ENCODE measurements at places on chromosomes 3 and 15.

- no peak for DNase-seq
These were observed 295.6 kb upstream of the RASGRP1 start for GRCh38 chr15:38860253-38860652.

DNA sequence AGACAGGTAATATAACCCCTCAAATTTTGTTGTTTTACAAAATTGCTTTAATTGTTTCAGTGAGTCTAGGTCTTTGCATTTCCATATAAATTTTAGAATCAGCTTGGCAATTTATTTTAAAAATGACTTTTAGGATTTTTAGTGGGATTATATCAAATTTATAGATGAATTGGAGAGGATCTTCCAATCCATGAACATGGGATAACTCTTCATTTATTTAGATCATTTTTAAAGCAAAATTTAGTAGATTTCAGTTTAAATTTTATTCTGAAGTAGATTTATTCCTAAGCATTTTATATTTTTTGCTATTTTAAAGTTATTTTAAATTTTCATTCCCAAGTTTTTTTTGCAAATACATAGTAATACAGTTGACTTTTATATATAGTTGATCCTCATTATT is 58.1 kb upstream of the THSD4 start:
- DNase-seq, result no peak

- no peak for DNase-seq
These were observed 188.7 kb upstream of the TPM1 start for GRCh38 chr15:62853841-62854225.

DNA sequence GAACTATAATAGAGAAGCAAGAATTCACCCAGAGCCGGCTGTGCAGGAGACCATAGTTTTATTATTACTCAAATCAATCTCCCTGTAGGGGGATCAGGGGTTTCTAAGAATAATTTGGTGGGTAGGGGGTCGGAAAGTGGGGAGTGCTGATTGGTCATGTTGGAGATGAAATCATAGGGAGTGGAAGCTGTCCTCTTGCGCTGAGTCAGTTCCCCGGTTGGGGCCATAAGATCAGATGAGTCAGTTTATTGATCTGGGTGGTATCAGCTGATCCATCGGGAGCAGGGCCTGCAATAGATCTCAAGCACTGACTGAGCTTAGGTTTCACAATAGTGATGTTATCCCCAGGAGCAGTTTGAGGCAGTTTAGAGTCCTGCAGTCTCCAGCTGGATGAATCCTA is 97.0 kb upstream of the SNRPN start:
- DNase-seq, result no peak

GRCh38 chr15:60272623-60273022 is 125.2 kb downstream of the ANXA2 start:
- no peak for DNase-seq

DNA sequence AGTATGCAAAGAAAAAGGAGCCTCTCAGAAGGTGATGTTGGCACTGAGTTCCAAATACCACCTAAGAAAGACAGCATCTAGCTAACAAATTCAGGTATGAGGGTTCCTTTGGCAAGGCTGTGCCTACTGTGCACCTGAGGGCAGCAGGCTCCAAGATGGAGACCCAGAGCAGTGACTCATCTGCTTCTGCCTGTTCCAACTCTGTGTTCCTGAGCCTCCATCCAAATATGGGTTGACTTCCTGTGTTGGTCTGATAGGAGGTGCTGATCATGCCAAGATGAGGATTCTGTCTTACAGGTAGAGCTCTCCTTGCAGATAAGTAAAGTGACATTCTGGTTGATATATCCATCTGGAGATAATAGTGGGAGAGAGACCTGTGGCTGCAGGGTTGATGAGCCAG is 26.0 kb downstream of the SV2B start:
- peak; percentile 9 for DNase-seq

DNA sequence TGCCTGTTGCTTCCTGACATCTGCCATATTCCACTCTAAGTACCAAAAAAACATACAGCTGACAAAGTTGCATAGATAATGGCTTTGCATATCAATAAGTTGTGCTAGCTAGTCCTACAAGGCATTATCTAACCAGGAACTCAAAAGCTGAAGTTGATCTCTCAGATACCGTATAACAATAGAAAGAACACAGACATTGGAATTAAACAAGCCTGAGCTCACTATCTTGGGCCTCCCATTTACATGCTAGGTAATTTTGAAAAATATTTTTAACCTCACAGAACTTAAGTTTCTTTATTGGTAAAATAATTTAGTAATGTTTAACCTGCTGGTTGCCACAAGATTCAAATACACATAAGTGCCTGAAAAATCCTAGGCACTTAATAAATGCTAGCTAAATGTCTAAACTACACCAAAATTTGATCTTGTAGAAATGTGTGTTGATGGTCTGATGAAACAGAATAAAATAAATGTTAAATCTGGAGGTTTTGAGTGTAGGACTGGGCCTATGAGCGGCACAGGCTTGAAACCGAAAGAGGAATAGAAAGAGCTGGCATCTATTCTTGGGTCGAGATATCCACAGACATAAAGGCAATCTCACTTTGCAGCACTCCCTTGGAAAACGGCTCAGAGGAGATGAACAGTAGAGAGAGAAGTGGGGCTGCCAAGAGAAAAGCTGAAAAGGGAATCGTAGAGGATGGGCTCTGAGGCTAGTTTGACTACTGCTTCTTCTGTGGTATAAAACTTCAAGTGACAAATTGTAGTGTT is 29.9 kb upstream of the TTC14 start:
- DNase-seq, result no peak

DNA sequence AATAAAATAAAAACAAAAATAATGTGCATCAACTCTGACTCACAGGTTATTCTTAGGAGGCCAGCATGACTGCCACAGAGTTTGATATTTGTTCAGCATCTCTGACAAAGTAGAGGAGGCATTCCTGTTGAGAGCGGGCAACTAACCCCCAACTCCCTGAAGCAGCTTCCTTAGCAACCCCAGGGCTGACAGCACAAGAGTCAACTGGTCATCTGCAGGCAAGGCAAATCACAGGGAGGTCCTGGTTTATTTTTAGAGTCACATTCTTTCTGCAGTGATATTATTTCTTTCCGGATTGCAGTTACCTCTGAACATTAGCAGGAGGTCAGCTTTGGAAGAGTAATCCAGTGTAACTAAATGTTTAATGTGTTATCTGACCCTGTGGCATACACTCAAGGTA is 273.0 kb downstream of the PLCL2 start:
- DNase-seq, result no peak

DNA sequence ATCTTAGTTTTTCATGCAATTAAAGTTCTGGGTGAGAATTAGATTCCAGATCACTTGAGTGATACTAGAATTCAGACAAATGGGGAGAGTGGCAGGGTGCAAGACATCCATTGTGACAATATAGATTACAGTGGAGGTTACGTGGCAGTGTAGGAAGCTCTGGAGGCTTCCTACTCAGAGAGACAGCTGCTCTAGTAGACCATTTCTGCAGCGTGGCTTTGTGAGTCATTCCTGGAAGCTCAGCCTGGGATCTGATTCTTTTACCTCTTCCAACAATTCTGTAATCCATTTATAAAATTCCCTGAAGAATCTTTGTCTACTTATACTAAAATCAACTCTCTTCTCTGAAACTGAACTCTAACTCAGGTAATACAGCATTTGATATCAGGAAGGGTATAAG is 90.4 kb upstream of the ASB14 start:
- DNase-seq, result no peak

DNA sequence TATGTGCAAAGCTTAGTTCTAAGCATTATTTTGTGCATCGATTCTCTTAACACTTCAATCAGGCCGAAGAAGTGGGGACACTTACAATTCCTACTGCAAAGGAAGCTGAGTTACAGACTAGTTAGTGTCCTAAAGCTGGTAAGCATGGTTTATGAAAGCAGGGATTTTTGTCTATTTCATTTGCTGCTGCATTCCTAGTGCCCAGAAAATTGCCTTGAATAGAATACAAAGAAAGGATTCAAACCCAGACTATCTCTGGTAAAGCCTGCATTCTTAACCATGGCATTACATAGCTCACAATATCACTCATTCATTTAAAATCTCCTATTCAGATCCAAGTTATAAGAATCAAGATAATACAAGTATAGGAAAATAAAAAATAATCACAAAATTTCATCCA is 24.4 kb upstream of the CPOX start:
- DNase-seq, result no peak

DNA sequence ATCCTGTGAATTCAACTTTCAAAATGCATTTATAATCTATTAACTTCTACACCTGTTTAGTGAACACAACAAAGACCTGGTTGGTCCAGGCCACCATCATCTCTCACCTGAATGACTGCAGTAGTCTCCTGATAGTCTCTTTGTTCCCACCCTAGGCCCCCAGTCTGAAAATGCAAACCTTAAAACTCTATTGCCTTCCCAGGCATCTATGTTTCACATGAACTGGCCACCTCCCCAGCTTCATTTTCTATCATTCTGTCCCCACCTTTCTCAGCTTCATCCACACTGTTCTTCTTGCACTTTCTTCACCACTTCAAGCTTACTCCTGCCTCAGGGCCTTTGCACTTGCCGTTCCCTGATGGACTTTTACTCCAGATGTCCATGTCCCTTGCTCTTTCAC is 45.0 kb downstream of the CLSTN2 start:
- DNase-seq, result no peak

DNA sequence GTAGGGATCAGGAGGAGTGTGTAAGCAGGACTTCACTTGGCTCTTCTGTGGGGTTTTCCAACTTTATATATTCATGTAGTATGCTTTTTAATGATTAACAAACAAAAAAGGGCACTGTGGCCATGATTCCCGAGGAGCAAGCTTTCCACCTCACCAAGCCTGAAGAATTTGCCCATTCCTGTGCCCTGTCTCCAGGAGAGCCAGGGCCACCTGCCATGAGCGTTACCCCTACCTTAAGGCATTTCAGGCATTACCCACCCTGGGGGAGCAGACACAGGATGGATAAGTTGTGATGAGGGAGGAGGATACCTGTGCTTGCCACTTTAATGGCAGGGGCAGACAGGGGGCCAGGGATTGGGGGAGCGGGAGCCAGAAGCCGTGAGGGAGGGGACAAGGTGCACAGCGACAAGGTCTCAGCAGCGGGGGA is 3.0 kb downstream of the TRPM1 start:
- DNase-seq, result no peak

GRCh38 chr3:7684182-7684715 is 817.4 kb upstream of the LMCD1 start:
- no peak for DNase-seq

DNA sequence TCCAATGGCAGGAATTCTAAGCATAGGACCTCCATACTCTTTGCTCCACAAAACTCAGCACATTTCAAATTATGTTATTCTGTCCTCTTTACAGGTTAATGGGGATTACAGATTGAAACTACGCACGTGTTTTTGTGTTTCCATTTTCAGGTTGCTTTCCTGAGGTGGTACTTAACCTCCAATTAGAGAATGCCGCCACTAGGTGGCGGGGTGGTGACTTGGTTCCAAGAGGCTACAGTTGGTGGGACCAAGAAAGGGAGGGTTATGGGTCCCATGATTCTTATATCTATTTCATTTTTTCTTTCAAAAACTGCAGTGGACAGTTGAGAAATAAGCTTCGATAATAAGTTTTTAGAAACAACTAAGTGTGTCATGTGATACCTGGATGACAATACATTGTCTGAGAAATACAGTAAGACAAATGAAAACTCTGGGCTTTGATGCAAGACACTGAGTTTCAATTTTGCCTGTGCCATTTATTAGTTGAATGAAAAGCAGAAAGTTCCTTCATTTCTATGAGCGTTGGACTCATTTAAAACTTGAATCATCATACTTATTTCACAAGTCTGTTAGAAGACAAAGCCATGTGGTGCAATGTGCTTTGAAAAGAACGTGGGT is 539.0 kb downstream of the FGF12 start:
- peak; percentile 47 for DNase-seq

DNA sequence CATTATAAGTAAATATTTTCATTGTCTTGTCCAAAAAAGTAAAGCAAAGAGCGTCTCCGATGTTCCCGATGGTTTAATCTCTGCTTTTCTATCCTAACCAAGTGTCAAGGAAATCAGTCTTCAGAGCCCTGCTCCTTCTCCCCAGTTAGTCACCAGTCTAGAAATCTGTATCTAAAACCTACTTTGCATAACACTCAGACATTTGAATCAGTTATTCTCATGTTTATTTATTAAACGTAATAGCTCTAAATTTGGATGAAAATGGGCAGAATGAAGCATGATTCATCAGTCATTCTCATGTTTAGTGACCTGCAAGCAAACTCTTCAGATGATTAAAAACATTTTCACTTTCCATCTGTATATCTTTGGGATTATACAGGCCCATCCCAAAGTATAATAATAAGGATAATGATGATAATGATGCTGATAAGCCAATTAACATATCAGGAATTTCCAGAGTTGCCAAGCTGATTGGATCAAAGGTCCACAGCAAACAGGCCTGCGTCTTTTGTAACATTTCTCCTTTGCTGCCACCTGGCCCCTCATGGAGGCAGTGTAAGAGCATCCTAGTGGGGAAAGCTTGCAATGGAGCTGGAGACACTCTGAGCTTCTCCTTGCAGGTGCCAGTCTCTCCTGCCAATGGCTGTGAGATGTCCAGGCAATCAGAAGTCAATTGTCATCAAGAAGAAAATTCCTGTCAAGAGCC is 273.9 kb downstream of the IGSF11 start:
- DNase-seq, result no peak

DNA sequence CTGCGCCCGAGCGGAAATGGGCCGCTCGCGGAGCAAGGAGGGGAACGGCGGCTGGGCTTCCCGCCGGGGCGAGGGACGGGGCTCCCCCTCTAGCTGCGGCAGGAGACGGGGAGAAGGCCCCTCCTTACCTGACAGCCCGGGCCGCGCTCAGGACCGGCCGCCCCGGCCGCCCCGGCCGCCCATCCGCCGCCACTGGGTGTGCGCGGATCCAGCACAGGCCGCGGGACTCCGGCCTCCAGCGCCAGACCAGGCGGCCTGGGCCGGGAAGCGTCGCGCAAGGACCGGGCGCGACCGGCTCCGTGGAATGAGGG is 296 bp downstream of the TPRA1 start:
- DNase-seq, result no peak

All from NCI-H2029 treated with DMSO at 0.1 percent for 48 hours (cell line).